Stimulated activated CD4-positive, alpha-beta T cell treated with anti-CD3 and anti-CD28 coated beads, TNF-alpha, amount 100 ng/mL, for 24 hours (primary cell): ENCODE measurements at places on chromosomes 3 and 15.

DNA sequence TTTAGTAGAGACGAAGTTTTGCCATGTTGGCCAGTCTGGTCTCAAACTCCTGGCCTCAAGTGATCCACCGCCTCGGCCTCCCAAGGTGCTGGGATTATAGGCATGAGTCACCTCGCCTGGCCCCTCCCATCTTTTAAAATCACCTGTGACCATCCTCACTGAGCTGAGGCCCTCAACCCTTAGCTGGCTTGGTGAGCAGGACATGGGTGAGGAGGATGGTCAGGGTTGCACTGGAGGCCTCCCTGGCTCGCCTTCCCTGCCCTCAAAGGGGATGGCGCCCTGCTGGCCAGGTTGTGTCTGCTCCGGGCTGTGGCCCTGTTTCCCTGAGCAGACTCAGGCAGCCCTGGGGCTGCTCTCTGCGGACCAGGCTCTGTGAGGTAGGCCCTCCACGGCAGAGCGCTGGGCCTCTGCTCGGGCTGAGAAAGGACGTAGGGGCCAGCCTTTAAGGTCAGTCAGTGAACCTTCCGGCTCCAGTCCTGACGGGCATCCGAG, 33.7 kb downstream of the SYNM start:
- DNase-seq = no peak

DNA sequence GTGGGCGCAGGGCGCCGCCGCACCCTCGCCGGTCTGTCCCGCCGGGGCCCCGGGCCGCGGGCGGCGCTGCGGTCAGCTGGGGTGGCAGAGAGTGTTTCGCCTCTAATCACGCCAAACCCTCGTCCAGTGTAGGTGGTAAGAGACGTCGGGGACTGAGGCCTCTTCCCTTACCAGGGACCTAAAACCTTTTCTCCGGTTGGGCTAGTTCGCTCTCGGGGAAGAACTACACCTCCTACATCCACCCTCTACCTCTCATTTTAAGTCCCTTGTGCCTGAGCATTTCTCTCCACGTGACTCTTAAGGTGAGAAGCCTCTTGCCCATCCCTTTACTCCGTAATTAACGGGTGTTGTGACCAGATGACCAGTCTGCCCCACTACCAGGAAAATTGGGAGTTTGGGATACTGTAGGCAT, 520 bp downstream of the TMEM42 start:
- no peak for DNase-seq

DNA sequence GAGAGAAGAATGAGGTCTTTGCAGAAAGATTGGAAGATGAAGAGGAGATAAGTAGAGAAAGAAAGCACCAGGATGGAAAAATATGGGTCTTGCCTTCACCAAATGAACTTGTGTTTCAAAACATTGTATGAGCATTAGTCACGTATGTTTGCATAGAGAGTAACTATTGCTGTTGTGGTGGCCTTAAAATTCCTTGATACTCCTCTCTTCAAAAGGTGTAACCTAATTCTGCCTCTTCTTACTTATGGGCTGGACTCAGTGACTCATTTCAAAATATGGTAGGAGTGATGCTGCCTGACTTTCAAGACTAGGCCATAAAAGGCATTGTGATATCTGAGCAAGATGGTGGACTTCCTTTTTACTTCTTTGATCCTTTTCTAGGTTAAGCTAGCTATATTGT, 228.7 kb upstream of the ZNF385D start:
- no peak for DNase-seq

GRCh38 chr3:194384569-194385001, 14.5 kb downstream of the GP5 start:
- no peak for DNase-seq

GRCh38 chr3:56868706-56869105, 67.0 kb upstream of the ARHGEF3 start:
- no peak for DNase-seq

GRCh38 chr3:71989165-71989564, 204.2 kb upstream of the PROK2 start:
- no peak for DNase-seq

- no peak for DNase-seq
These were observed 32.4 kb downstream of the FAH start for GRCh38 chr15:80185152-80185551.
